Pancreas (tissue), 10 donors: ENCODE measurements at places on chromosomes 12 and 14. TPM values are rescaled to one million over a fixed set of nuclear protein-coding genes. Genes with fewer than 3 reads are reported as not detected.

Gene EXOC5
- total RNA-seq: 16.7 TPM

Gene RIPK3
- total RNA-seq: 4.3 TPM

DNA sequence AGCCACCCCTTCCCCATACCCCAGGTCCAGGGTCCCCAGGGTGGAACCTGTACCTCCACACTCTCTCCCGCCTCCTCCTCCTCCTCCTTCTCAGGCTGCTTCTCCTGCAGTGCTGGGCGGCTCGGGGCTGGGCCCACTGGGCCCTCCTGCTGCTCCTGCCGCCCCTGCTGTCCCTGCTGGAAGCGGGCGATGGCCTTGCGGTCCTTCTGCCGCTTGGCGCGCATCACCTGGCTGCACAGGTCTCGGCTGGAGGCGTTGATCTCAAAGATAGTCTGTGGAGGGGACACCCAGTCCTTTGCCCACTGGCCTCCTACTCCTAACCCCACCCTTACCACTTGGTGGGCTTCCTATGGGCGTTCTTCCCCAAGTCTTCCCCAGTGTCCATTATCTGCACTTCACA lies 14.5 kb downstream of the CFAP73 start:
- DNase-seq: no peak
- H3K4me3 ChIP-seq: no peak overlapping the region
- H3K4me1 ChIP-seq: no peaks in the 10 kb centered on the region
- H3K27ac ChIP-seq: no peak overlapping the region

DNA sequence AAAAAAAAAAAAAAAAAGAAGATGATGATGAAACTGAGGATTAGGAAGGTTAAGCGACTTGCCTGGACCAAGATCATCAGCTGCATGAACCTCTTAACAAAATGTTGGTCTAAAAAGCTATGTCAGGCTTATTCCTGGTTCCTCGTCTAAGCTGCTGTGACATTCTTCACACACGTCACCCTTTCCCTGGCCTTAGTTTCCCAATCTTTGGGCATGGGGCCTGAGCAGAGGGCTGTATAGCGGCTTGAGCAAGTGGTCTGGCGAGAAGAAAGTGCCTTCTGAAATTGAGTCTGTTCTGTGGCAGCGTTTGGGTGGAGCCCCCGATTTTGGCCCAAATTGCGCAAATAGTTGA lies 58.7 kb upstream of the CCND2 start:
- no peaks in the 10 kb centered on the region for H3K4me1 ChIP-seq
- no peak overlapping the region for H3K27ac ChIP-seq
- no peaks in the 10 kb centered on the region for H3K27me3 ChIP-seq
- no peak overlapping the region for H3K4me3 ChIP-seq
- no peaks in the 10 kb centered on the region for H3K36me3 ChIP-seq
- no peak for DNase-seq

GRCh38 chr14:42710071-42710470 lies 1103.4 kb downstream of the LRFN5 start:
- H3K36me3 ChIP-seq: no peaks in the 10 kb centered on the region
- DNase-seq: no peak
- no peak overlapping the region for H3K27ac ChIP-seq
- H3K4me3 ChIP-seq: no peak overlapping the region
- no peaks in the 10 kb centered on the region for H3K4me1 ChIP-seq

GRCh38 chr12:94495445-94496115 lies 35.9 kb upstream of the CEP83 start:
- DNase-seq: no peak
- H3K4me3 ChIP-seq: no peak overlapping the region
- H3K27ac ChIP-seq: no peak overlapping the region
- no peaks in the 10 kb centered on the region for H3K36me3 ChIP-seq
